Left colon (tissue), 2 donors: ENCODE measurements at places on chromosomes 5 and 9. TPM values are rescaled to one million over a fixed set of nuclear protein-coding genes. Genes with fewer than 3 reads are reported as not detected.

The TRIM7 gene
- total RNA-seq: 5.8 TPM

The GOLGA2 gene
- total RNA-seq: 83.6 TPM

The CDX1 gene
- total RNA-seq: 423 TPM

The PDGFRB gene
- 14.2 TPM for total RNA-seq

The NOXA1 gene
- 42.6 TPM for total RNA-seq

The CARD6 gene
- 3.5 TPM for total RNA-seq

The SEMA4D gene
- total RNA-seq: 18.9 TPM
